ENCODE measurements at places on chromosomes 3 and 15. TPM values are rescaled to one million over a fixed set of nuclear protein-coding genes. Genes with fewer than 3 reads are reported as not detected.

Gene GUCA1C
- not detected for total RNA-seq

Gene CD80
- total RNA-seq, result not detected

Gene MTFMT
- total RNA-seq, result 14.6 TPM

Gene PLOD2
- 312 TPM for total RNA-seq

Gene SPINT1
- total RNA-seq, result 1.7 TPM

Gene TMEM42
- 10.2 TPM for total RNA-seq

Gene SLC22A13
- total RNA-seq, result 0.18 TPM

Gene QTRT2
- total RNA-seq, result 40.5 TPM

Gene UBAP1L
- total RNA-seq, result 0.40 TPM

Gene NR2E3
- total RNA-seq, result not detected

Gene KNSTRN
- 48.5 TPM for total RNA-seq

DNA sequence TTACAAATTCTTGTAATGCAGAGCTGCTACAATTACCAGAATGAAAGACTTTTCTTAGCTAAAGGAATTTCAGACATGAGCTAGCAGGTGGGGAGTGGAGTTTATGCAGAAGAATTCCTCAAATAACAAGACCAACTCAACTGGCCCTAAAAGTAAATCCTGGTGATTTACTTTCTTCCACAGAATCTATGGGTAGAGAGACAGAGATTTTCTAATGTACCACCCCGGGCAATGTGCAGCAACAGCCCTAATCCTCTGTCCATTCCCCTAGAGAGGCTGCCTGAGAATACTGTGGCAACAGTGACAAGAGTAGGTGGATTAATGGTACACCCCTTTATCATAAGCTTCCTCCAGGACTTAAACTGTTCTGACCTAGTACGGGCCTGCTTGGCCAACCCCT lies 55.2 kb downstream of the AQR start:
- no peak for DNase-seq

DNA sequence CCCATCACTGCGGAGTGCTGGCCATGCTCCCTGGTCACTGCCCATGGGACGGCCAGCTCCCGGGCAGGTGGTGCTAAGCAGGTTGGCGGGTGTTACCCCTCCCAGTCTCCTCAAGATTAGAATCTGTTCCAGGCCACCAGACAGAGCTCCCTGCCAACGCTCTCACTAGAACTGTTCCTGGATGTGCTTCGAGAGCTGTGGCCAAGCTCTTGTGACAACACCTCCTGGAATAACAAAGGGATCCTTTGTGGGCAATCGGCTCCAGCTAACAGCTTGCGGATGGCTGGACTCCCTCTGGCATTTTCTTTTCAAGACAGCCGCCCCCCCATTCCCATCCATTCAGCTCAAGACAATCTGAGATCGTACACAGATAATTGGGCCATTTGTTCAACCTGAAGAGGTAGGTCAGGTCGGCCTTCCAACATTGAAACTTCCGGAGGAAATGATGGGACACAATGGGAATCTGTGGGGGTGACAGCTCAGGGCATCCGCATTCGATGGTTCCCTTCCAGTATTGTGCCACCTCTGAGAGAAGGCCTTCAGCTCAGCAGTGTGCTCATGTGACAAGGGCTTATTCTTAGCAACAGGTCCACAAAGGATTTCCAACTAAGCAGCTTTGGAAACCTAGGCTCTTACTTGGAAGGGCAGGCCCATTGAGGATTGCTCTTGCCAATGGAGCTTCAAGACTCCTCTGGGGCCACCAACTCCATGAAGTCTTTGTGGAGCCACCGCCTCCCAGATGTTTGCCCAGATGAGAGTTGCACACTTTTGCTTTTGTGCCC lies 11.6 kb upstream of the EPHB3 start:
- no peak for DNase-seq

GRCh38 chr3:34183611-34184340 lies 385.3 kb downstream of the PDCD6IP start:
- no peak for DNase-seq

DNA sequence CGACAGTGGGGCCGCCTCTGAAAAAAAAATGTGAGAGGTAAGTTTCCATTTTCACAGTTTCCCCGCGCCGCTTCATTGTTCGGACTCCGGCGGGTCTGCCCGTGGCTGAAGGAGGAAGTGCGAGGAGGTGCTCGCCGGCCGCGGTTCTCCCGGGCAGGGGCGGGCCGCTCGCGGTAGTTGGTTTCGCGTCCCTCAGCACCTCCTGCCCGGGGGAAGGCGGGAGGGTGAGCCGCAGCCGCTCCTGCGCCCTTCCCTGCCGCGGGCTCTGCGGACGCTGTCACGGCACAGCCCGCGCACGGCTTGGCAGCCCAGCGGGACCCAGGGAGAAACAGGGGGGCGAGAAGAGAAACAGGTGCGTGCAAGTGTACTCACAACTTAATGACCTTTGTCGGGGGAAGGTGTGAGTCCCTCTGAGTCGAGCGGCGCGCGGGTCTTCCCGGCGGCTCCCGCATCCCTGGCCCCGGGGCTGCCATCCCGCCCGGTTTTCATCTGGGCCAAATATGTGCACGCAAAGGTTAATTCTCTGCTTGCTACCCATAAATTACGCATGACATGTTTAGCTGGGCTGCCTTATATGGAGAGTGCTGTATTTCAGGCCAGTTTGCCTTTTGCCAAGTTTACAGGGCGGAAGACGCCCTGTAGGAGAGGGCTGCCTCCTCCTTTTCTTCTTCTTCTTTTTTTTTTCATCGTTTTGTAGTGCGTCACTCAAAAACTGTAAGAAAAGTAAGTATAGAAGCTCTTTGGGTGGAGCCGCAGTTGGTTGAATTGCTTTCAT lies 514 bp downstream of the MBNL1 start:
- no peak for DNase-seq

DNA sequence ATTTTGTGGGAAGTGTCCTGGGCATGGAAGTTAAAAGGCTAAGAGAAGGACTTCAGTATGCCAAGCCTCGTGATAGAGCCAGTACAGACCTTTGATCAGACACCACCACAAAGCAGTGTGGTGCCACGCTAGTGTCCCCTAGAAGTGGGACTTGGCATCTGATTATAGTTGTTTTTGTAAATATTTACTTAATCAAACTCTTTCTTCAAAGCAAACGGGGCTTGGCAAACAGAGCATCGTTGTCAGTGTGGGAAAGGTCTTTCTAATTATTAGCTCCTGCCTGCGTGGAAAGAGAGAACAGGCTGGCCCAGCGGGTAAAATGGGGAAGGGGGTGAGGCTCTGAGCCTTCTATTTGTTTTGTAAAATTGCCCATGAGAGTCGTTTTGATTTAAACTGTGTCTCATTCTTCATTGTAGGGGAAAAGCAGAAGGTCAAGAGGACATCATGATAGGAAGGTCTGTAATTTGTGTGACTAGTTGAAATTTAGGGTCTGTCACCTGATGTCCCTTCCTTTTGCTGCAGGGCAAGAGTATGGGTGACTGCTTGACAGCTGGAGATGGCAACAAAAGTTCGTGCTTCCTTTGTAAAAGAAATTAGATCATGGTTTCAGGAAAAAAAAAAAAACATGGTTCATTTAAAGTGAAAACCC lies 105.0 kb downstream of the IQCH start:
- no peak for DNase-seq

GRCh38 chr3:45212095-45212468 lies 14.0 kb downstream of the TMEM158 start:
- no peak for DNase-seq

DNA sequence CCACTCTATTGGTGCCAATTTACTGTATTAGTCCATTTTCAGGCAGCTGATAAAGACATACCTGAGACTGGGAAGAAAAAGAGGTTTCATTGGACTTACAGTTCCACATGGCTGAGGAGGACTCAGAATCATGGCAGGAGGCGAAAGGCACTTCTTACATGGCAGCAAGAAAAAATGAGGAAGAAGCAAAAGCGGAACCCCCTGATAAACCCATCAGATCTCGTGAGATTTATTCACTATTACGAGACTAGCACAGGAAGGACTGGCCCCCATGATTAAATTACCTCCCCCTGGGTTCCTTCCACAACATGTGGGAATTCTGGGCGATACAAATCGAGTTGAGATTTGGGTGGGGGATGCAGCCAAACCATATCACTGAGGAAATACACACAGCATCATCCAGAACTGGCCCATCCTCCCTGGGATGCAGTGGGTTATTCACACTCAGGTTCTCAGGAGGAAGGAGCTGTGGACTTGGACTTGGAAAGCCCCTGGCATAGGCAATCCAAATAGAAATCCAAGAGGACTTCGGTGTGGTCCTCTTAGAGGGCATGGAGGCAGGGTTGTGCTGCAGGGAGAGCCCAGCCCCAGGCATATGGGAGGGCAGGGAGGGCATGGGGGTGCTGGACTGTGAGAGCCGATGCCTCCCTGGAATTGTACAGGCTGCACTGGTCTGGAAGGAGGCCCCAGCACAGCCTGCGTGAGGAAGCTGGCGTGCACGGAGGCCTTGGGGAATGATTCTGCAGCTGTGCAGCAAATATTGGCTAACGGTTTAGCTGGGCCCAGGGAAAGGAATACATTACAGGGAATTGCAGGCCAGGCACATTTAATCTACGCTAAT lies 62.9 kb downstream of the EFCAB12 start:
- no peak for DNase-seq

DNA sequence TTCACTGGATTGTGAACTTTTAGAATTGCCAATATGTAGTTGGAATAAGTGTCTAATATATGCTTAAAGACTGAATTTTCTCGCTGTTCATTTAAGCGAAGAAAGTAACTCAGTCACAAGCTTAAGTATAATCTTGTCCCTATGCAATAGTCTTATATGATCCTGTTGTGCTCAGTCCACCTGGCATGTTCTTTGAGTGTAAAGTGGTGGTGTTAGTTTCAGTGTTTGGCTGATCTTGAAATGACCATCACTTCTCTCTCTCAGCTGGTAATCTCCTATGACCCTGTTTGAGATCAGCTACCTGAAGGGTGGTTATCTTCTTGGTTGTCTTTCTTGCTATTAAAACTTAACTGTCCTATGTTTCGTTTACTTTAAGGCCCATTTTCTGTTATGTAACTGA lies 197.5 kb downstream of the PTPRG start:
- no peak for DNase-seq

- no peak for DNase-seq
Measured at GRCh38 chr15:31828594-31828993, 201.7 kb upstream of the CHRNA7 start.

- no peak for DNase-seq
Measured at GRCh38 chr15:50556642-50557371, 10.3 kb upstream of the USP50 start.

- no peak for DNase-seq
Measured at GRCh38 chr3:138801792-138802191, 32.9 kb downstream of the PIK3CB start.

GRCh38 chr15:78004919-78005634 lies 72.4 kb downstream of the TBC1D2B start:
- peak; percentile 45 for DNase-seq

DNA sequence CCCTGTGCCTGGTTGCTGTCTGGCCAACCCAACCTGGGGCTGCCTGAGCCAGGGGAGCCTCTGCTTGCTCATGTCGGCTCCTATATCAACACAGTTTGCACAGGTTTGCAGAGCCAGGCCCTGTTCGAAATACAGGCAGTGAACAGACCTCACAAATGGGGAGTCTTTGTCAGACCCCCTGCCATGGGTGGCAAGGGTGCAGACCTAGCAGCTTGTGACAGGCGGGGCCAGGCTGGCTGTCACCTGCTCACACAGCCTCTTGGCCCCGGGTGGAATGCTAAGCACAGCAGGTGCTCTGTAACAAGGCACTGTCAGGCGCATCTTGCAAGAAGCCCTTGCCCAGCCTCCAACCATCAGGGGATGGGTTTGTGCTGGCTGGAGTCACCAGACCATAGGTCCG lies 47.3 kb downstream of the BDH1 start:
- no peak for DNase-seq

DNA sequence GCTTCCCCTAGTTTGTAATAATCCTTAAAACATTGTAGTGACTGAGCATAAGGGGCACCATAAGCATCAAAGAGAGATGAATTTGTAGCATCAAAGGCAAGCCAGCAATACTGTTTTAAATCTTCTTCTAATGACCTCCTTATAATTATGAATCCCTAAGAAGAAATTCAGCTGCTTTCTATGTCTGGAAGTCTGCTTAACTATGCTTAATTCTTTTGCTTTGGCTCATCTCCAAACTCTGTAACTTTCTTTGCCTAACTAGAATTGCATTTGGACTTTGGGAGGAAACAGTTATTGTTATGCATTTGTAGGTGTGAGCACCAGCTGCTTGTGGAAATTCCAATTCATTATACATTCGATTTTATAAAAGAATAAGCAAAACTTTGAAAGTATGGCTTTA lies 117.7 kb upstream of the SPATA16 start:
- no peak for DNase-seq

DNA sequence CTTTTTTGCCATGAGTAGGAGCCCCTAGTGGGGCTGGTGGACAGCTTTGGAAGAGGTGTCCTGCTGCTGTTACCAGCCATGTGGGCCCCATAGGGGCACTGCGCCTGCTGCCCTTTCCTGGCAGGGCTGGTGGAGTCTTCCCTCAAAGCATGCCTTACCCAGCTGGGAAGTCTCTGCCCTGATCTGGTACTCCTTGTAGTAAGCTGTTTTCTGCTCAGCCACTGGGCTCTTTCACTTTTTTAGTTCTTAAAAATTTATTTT lies 26.2 kb downstream of the HMCES start:
- DNase-seq, result no peak

Measured in pulmonary artery endothelial cell (primary cell).